Fibroblast of skin of left biceps (primary cell): ENCODE measurements at places on chromosomes 13 and 19.

- no peak for DNase-seq
These were observed 7.5 kb upstream of the DACH1 start for GRCh38 chr13:71874458-71874857.

DNA sequence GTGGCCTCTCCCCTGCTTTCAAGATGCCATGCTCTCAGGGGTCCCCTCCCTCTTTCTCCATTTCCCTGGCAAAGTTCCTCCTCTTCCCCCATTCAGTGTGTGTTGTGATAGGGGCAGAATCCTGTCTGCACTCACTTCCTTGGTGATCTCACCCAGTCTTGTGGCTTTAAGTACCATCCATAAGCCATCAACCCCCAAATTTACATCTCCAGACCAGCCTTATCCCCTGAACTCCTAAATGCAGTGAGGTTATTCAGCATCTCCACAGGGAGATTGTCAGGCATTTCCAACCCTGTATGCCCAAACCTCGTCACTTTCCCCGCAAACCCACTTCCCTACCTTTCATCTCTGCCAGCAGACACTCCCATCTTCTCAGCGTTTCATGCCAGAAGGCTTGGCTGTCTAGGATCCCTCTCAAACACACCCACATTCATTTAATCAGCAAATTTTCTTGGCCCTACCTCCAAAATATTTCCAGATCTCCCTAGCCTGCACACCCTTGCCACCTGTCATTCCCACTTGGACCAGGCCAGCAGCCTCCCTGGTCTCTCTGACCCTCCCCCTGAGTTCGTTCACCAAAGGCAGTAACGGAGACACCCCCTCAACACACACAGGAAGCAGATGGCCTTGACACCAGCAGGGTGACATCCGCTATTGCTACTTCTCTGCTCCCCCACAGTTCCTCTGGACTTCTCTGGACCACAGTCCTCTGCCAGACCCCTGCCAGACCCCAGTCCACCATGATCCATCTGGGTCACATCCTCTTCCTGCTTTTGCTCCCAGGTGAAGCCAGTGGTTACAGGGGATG lies at the start of gene HCST:
TSS of gene HCST (plus strand) at position 676 of the 808 bp plus-strand sequence. CDS start at position 741, 65 bp downstream.
- no peak for DNase-seq

DNA sequence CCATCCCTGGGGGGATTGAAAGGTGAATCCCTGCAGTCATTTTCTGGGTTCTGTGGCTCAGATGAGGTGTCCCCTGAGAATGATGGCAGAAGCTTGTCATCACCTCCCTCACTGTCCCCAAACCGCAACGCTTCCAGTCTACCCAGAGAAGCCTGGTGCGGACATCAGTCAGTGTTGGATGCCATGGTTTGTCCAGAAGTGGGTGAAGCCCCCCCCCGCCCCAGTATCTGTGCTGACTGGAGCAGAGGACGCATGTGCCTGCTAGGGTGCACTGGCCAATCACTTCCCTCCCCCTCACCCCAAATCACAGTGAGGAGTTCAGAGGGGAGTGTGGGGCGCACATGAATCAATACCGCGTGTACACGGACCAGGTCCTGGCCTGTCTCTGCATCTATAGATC lies 150.5 kb downstream of the TEX29 start:
- no peak for DNase-seq

GRCh38 chr13:74273581-74273980 lies 139.4 kb upstream of the KLF12 start:
- no peak for DNase-seq

- no peak for DNase-seq
These were observed 81.4 kb downstream of the KCTD12 start for GRCh38 chr13:76804801-76805200.

GRCh38 chr13:87234981-87235380 lies 436.2 kb upstream of the SLITRK5 start:
- DNase-seq = no peak

DNA sequence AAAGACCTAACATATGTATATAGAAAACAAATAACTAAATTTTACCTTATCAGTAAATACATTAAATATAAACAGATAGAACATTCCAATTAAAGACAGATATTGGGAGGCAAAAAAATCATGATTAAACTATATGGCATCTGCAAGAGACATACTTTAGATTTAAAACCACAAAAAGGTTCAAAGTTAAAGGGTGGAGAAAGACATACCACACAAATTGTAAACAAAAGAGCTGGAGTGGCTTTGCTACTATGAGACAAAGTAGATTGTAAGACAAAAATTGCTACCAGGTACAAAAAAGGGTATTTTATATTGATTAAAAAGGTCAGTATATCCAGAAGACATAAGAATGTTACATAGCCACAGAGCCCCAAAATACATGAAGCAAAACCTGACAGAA lies 200.2 kb downstream of the KCNRG start:
- DNase-seq = no peak

DNA sequence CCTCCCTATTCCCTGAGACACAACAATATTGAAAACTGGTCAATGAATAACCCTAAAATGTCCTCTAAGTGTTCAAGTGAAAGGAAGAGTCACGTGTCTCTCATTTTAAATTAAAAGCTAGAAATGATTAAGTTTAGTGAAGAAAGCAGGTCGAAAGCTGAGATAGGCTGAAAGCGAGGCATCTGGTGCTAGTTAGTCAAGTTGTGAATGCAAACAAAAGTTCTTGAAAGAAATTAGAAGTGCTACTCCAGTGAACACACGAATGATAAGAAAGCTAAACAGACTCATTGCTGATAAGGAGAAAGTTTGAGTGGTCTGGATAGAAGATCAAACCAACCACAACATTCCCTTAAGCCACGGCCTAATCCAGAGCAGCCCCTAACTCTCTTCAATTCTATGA lies 99.4 kb upstream of the ZNF507 start:
- no peak for DNase-seq
